ENCODE measurements at places on chromosomes 7 and 10.

DNA sequence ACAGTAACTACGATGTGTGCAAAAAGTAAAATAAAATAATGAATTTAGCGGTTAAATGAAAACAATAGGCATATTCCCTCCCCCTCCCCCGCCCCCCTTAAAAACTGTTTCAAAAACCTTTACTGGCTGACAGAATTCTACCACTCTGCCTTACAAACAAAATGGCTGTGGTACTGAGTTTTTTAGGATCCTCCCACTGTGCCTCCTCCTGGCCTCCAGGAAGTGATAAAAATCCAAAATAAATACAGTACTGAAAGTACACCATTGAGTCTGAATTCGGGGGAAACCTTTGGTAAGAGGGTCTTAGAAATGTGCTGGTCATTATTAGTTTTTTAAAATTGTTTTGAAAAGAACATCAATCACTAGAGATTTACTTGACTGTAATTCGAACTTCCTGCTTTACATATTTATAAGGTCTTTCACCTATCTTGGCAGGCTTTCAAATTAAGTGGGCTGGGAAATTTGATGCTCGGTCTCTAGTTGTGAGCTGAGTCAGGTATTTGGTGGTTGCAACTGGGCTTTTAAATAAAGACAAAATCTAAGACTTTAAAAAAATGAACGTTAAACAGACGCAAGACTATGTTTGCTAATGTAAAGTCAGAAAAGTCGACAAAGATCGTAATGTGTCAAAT, 32.5 kb upstream of the EPC1 start:
- DNase-seq, result peak; percentile 57

- DNase-seq, result no peak
Observed at GRCh38 chr10:65135508-65135907, 1614.3 kb downstream of the REEP3 start.

- DNase-seq, result no peak
Observed at GRCh38 chr7:27409776-27410175, 167.2 kb downstream of the EVX1 start.

- DNase-seq, result no peak
Observed at GRCh38 chr7:128108129-128108528, 76.9 kb upstream of the LRRC4 start.

DNA sequence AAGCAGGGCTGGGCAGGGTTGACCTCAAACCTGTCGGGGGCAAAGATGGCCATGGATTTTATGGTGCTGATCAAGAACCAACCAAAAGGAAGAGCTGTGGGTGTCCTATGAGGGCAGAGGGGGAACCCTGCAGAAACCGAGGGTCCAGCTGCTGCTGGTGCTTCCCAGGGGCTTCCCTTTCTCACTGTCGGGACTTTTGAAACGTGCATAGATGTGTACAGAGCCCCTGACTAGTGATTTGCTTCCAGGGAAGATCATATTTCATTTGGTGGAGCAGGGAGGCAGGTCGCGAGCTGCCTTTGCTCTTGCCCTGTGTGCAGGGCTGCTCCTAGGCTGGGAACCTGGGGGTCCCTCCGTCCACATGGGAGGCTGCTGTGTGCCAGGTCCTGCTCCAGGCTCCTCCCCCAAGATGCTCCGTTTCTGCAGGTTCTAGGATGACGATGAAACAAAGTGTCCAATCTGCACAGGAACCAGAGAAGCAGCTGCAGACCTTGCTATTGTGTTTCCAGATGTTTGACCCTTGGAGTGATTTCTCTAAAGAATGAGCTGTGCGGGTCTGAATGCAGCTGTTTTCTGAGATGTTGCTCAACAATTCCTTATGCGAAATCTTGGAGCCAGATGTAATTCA, 9.4 kb upstream of the INPP5A start:
- no peak for DNase-seq

DNA sequence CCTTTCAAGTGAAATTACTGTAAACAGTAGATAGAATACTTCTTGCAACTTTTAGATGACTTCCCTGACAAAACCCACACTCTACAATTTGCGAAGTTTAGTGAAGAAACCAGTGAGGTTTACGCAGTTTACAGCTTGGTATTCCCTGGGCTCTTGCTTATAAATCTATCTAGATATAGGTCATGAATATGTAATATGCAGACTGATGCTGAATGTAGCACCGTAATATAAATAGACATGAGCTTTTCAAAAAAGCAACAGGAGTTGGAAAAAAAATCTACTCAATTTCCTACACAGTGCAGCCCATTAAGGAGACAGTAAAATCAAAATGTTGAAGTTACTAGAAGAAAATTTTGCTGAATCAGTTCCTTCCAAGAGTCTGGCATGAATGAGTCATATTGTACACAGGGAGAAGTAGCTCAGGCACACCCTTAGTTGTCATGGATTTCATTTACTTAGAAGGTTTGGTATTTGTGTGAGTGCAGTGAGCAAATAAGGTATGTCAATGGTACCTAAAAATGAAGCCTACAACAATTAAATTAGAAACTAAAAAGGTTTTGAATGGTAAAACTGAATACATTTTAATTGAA, 67.7 kb upstream of the NEUROD6 start:
- DNase-seq, result peak; percentile 74

GRCh38 chr10:10313149-10313835, 704.4 kb upstream of the CELF2 start:
- peak; percentile 61 for DNase-seq

GRCh38 chr10:49115015-49115795, at the start of gene VSTM4:
TSS of gene VSTM4 (minus strand) at chr10:49115522. CDS start at chr10:49115485, 37 bp downstream.
- no peak for DNase-seq

- peak; percentile 10 for DNase-seq
Observed at GRCh38 chr10:42744134-42744701, 38.4 kb upstream of the BMS1 start.

DNA sequence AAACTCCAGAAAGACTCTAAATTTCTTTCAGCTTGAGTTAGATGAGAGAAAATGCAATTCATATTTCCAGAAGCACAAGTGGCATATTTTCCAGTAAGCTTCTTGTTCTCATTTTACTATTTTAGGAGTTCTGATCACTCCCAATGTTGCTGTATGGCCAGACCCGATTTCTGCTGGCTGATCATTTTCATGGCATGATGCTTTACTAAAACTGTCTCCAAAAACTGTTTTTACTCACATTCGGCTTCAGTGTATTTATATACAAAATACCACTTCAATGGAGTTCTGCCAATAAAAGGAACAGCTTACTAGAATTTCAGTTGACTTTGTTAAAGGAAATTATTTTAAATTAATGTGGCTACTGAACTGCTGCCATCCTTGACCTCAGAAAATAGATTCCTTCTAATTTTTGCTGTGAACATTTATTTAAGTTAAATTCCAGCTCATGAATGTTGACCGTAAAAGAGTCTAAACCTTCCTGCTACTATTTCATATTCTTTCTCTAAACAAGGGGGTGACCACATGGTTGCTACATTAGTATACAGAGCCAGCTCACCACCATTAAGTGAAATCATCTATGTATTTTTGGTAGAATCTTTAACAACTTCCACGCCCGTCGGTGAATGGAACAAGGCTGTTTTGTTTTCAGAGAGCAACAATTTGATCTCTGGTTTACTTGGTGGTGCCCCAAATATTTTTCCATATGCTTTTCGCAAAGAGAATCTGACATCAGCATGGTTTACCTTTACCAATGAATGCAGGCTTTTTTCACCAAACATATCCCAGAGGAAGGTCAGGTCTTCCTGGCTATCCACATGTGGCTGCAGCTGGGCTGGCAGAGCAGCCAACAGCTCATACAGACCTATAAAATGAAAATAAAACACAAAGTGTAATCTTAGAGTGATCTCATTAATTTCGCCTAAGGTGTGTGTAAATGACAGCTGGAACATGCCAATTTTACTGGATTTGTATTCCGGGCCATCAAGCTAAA, 101.2 kb downstream of the MPP7 start:
- DNase-seq, result no peak

DNA sequence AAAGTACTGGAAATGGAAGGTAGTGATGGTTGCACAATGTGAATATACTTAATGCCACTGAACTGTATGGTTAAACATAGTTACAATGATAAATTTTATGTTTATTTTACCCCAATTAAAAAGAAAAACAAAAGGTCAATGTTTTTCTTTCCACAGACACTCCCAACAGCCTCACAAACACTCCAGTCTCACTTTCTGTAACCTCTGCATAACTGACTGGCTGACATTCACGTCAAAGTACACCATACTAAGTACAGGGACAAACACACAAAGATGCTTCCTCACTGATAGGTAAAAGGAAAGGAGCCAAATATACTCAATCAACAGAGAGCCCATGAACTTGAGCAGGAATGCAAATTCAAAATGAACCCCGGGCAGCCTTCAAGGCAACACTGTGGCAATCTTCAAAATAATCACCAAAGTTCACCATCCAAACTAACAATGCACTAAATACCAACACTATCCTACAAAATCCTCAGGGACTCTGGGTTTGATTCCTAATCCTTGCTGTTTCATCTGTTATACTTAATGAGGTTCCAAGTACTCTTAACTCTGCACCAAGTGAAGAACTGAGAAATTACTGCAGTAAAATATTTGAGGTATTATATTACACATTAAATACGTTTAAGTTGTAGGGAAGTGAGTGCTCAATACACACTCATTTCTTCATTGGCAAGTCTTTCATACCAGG, 90.8 kb downstream of the ARMH3 start:
- no peak for DNase-seq

- DNase-seq, result no peak
Observed at GRCh38 chr10:112160834-112161233, 22.7 kb downstream of the GPAM start.

GRCh38 chr7:75696263-75697037, 42.3 kb downstream of the HIP1 start:
- no peak for DNase-seq

- no peak for DNase-seq
Observed at GRCh38 chr10:73408978-73409521, 4.8 kb downstream of the ANXA7 start.

- no peak for DNase-seq
Observed at GRCh38 chr10:118286051-118286838, 55.9 kb downstream of the FAM204A start.

GRCh38 chr10:121764233-121764942, 163.4 kb downstream of the ATE1 start:
- no peak for DNase-seq

GRCh38 chr10:132570771-132571649, 33.4 kb downstream of the INPP5A start:
- peak; percentile 43 for DNase-seq

DNA sequence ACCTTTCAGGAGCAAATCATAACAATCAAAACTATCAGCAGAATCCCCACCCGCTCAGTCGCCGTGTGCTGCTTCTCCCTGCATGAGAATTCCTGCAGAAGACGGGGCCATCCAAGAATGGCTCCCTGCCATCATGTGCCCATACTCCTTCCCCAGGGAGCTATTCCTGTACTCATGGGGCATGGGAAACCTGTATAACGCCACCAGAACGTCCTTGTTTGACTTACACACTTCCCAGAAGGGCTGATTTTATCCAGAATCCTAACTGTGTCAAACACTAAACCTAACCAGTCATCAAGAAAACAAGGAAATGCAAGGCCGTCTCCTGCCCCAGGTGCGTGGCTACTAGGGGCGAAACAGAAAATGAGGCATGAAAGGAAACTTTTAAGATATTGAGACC, 16.0 kb downstream of the DIP2C start:
- no peak for DNase-seq

DNA sequence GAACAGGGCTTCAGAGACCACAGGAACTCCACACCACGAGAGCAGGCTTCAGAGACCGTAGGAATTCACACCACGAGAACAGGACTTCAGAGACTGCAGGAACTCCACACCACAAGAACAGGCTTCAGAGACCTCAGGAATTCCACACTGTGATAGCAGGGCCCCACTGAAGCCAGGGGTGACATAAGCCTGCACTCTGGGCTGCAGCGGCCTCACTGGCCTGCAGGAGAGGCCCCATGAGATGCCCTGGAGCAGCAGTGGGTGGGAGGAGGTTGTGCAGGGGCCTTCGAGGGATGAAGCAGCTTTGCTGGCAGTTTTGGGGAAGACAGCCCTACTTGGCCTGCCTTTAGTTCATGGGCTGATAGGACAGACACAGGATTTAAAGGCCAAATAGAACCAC, 614.7 kb downstream of the PTPRN2 start:
- DNase-seq, result no peak

GRCh38 chr10:37125191-37125732, at the start of gene ANKRD30A:
TSS of gene ANKRD30A (plus strand) at chr10:37125598. CDS start at chr10:37125788, 190 bp downstream.
- DNase-seq, result no peak

DNA sequence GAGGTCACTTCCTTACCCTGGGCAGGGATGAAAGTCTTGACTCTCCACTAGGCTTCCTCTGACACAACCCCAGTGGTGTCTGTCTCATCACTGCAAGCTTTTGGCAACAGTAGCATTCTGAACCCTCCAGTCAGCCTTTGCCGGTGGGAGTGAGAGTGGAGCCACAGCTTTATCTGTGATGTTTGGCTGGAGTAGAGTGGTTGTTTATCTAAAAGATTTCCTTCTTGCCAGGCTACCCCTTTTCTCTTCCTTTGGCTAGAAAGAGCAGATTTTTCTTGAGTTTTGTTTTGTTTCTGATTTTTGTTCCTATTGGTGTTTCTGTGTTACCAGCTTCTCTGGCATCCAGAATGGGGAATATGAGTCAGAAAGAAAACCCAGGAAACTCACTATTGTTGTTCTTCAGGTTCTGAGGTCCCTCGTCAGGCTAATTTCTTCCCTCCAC, 98.9 kb upstream of the KIF5B start:
- DNase-seq, result no peak

- DNase-seq, result no peak
Observed at GRCh38 chr7:47647918-47648250, 66.0 kb upstream of the TNS3 start.

GRCh38 chr7:41538810-41539724, 163.8 kb downstream of the INHBA start:
- no peak for DNase-seq

- DNase-seq, result no peak
Observed at GRCh38 chr7:70480927-70481569, 650.9 kb upstream of the GALNT17 start.

DNA sequence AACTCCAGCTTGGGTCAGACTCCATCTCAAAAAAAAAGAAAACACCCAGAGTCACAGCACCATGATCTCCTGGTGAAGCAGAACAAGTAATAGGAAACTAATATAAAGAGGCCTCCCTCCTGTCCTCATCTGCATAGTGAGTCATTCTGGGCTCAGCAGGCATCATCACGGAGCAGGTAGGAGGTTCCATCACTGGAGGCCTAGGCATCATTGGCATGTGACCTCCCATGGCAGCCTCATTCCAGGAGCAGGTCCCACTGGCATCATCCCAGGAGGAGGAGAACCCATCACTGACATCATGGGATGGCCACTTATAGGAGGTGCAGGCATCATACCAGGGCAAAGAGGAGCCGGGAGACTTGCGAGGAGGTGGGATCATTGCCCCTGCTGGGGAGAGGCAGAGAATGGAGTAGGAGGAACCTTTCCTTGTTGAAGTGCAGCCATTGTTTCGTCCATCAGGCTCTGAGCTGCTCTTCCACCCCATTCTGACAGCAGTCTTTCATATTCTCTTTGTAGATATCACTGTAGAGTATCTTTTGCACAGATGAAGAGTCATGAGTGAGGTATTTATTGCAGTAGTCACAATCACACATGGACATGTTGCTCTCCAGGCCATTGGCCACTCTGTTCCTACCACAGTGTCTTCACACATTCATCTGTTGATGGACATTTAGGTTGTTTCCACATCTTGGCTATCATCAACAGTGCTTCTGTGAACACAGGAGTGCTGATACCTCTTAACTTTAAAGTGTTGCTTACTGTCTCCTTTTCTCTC, 73.8 kb downstream of the OSBPL3 start:
- no peak for DNase-seq
